ENCODE measurements at places on chromosomes 1 and 21. TPM values are rescaled to one million over a fixed set of nuclear protein-coding genes. Genes with fewer than 3 reads are reported as not detected.

Gene TSPAN2
- total RNA-seq: 28.5 TPM

Gene LCA5L
- total RNA-seq: not detected

Gene HES4
- total RNA-seq: 15.1 TPM

DNA sequence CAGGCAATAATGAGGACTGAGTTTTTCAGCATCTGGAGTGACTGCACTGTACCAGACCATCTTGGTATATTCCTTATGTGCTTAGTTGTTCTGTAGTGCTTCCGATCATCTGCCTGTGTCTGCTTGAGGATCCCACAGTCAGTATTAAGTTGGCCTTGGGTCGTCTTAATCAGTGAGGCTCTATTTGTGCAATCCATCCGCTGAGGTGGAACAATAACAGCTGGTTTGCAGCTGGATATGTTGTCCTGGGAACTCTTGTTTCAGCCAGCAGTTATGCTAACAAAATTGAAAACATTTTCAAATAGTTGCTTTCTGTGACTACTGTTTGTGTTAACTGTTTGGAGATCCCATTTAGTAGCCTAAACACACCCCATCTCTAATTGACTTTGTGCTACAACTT is 73.7 kb downstream of the LAMC1 start:
- DNase-seq: no peak

- DNase-seq: no peak
Measured at GRCh38 chr21:32844653-32845436, 73.3 kb upstream of the PAXBP1 start.
